ENCODE measurements at places on chromosomes 12 and 14. TPM values are rescaled to one million over a fixed set of nuclear protein-coding genes. Genes with fewer than 3 reads are reported as not detected.

RNASE7 gene
- total RNA-seq, result not detected

C3AR1 gene
- not detected for total RNA-seq

GALNT9 gene
- total RNA-seq, result 4.8 TPM

TAS2R46 gene
- not detected for total RNA-seq

MGP gene
- total RNA-seq, result not detected

TDRD9 gene
- total RNA-seq, result 0.14 TPM

KRT78 gene
- not detected for total RNA-seq

REP15 gene
- 0.52 TPM for total RNA-seq

PROX2 gene
- total RNA-seq, result not detected

RPGRIP1 gene
- total RNA-seq, result 0.20 TPM

AJUBA gene
- 32.6 TPM for total RNA-seq

CCDC196 gene
- total RNA-seq, result not detected

VSIG10 gene
- total RNA-seq, result 18.1 TPM

AMN gene
- 0.39 TPM for total RNA-seq

PTPRQ gene
- not detected for total RNA-seq

LBHD2 gene
- not detected for total RNA-seq

CLEC1B gene
- not detected for total RNA-seq

WNT5B gene
- 2.8 TPM for total RNA-seq

OR4E2 gene
- not detected for total RNA-seq

SPTLC2 gene
- 29.4 TPM for total RNA-seq

MUCL1 gene
- total RNA-seq, result not detected

PRR4 gene
- 1.8 TPM for total RNA-seq

Data from A549 treated with GW870086 at 1 μM for 4 hours (cell line).